Naive thymus-derived CD8-positive, alpha-beta T cell (primary cell): ENCODE measurements at places on chromosomes 12 and 14.

GRCh38 chr12:97545804-97546203, 83.2 kb downstream of the RMST start:
- no peak for DNase-seq

DNA sequence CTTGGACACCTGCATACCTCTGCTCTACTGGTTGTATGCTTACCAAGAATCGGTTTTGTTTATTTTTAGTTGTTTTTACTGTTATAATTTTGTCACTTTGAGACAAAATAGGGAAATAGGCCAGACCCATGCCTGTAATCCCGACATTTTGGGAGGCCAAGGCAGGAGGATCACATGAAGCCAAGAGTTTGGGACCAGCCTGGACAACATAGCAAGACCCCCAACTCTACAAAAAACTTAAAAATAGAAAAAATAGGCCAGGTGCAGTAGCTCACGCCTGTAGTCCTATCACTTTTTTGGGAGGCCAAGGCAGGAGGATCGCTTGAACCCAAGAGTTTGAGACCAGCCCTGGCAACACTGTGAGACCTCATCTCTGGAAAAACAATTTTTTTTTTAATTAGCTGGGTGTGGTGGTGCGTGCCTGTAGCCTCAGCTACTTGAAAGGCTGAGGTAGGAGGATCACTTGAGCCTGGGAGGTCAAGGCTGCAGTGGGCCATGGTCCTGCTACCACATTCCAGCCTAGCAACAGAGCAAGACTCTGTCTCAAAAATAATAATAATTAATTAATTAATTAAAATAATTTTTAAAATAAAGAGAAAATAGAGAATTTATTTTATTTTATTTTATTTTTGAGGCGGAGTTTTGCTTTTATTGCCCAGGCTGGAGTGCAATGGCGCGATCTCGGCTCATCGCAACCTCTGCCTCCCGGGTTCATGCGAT, 1.3 kb upstream of the MRPS35 start:
- no peak for DNase-seq

DNA sequence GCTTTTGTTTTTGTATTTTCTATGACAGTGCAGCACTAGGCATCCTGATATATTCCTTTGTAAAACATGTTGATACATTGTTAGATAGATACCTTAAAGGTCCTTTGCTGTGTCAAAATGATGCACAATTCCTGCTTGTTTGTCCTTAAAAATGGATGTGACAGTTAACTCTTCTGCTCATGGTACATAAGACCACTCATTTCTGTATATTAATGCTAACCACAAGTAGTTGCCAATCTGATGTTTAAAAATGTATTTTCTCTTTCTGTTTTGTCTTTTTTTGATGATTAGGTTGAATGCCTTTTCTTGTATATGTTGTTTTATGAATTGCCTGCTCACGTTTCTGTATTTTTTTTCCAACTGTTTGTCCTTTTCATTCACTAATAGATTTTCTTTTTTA, 35.1 kb downstream of the ATF7IP start:
- DNase-seq: no peak

GRCh38 chr12:99332936-99333591, 314.5 kb upstream of the GARIN6 start:
- DNase-seq: no peak

DNA sequence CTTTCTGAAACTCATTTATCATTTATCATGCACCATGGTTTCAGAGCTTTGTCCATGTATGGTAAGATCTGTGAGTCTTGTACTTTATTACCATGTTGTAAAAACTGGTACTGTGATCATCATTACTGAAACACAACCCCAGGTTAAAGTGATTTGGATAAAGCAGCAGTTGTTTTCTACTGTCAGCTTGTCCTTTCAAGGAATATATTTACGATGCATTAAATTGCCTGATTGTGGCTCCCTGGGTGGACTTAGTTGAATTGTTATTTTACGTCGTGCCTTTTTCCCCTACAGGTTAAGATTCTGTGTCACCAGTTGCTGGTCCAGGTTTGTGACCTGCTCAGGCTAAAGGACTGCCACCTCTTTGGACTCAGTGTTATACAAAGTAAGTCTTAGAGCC, 46.1 kb downstream of the FRMD6 start:
- DNase-seq: no peak

DNA sequence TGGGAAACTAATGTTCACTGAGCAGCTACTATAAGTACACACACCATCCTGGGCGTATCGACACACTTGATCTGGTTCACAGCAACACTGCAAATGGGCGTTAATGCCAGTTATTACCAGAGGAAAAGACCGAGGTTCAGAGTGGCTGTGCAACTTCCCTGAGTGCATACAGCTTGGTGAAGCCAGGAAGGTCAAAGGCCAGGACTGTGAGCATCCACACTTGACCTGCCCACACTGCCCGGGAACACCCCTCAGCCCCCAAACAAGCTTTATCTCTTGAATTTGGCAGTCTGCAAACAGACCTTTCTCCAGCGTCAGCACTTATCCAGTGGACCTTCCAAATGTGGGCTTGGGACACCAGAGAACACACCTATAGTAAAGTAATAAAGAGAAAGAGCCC, 312.6 kb downstream of the BCL11B start:
- DNase-seq: no peak

- DNase-seq: no peak
Measured at GRCh38 chr14:85442996-85443395, 86.9 kb upstream of the FLRT2 start.

DNA sequence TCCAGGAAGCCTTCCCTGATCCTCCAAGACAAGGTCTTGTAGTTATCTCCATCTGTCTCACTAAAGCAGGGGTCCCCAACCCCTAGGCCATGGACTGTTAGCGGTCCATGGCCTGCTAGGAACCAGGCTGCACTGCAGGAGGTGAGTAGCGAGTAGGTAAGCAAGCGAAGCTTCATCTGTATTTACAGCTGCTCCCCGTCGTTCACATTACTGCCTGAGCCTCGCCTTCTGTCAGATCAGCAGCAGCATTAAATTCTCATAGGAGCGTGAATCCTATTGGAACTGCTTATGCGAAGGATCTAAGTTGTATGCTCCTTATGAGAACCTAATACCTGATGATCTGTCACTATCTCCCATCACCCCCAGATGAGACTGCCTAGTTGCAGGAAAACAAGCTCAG, 12.4 kb upstream of the NFYB start:
- DNase-seq: no peak

GRCh38 chr12:64120568-64120967, 101.5 kb downstream of the KICS2 start:
- DNase-seq: no peak

DNA sequence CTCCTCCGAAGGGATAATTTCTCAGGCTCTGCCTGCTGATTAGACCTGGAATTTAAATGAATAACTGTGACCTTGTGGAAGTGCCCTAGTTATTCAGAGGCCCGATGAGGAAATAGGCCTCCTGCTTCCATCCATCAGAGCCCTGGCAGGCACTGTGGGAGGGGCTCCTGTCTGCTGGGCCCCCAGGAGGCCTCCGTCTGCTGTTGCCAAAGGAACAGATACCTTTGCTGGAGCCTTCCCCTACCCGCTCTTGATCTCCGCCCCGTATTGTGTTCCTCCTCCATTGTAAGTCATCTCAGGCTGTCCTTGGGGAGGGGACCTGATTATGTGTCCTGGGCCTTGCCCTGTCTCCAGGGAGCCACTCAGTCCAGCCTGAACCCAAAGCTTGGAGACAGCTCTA, 112.3 kb downstream of the NRXN3 start:
- DNase-seq: no peak

DNA sequence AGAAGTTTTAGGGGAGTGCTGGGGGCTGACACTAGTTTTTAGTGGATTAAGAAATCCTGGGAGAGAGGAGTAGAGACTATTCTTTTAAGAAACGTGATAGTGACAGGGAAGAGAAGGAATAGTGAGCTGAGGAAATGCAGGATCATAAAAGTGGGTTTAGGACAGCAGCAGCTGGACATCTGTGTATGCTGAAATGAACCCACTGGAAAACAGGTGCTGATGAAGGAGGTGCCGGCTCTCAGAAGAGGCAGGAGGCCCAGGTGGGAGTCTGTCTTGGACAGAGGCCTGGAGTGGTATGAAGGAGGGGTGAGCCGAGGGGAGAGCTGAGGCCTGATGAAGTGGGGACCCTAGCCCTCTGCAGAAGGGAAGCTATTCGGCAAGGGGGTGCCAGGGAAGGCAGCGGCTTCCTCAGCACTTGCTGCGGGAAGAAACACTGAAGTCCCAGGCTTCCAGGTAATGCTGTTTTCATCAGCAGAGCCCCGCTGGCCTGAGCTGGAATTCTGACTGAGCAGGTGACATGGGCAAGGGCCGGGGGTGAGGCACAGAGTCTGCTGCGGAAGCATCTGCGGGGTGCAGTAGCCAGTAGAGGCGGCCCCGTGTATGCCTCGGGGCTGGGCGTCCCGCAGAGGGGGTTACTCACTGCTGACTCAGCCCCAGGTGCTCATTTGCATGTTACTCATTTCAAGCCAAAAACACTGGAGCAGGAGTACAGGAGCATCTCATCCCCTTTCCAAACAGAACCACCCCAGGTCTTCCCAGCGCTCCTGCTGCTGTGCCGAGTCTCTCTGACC, 89.7 kb downstream of the TMCC3 start:
- no peak for DNase-seq

GRCh38 chr12:128961957-128962356, 108.7 kb downstream of the GLT1D1 start:
- no peak for DNase-seq

DNA sequence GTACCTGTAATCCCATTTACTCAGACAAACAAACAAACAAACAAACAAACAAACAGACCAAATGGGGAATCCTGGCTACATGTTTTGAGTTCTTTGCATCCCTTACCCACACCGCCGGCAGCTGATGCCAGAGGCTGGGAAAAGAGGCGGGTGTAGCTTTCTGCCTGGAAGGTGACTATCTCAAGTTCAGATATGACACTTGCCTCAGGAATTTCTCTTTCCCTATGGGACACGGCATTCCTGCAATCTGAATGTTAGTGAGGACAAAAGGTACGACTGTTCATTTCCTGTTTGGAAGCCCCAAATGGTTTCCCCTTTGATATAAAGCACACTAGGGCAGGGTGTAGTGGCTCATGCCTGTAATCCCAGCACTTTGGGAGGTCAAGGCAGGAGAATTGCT, 2.9 kb downstream of the MYL2 start:
- no peak for DNase-seq

DNA sequence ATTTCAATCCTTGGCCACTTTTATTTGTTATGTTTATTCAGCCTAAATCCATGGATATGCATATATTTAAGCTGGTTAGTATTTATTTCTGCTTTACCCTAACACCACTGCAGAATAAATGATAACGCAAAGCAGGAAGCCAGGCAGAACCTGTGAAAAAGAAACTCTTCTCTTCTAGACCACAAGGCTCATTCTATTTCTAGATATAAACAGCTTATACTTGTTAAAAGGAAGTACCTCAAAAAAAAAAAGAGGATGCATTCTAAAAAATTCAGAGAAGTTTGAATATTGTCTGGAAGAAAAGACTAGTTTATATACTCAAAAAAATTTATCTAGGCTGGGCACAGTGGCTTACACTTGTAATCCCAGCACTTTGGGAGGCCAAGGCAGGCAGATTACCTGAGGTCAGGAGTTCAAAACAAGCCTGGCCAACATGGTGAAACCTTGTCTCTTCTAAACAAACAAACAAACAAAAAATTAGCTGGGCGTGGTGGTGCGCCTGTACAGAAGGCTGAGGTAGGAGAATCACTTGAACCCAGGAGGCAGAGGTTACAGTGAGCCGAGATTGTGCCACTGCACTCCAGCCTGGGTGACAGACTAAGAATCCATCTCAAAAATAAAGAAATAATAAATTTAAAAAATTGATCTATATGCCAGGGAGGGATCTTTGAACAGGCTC, 55.8 kb downstream of the GALNT4 start:
- DNase-seq: no peak

DNA sequence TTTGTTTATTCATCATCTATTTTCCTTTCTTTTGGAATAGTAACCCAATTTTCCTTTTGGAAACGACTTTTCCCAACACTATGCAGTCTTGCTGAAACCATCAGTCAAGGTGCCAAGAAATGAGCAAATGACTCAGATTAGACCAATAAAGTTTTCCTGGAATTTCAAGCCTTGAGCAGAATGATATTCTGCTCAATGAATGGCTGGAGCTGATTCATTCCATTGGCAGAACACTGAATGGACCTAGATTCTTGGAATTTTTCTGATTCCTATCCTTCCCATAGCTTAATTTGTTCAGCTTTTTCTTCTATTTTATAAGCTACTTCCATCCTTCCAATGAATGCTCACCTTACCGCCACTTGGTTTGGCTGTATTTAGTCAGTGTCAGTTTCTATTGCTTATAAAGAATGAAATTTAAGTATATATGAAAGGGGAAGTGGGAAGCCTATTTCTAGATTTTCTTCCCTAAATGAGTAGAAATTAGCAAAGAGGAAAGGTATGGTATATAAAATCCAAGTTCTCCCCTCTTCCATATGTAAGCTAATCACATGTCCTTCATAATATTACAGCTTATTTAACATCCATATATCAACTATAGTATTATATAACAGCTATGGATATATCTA, 89.0 kb downstream of the C14orf39 start:
- no peak for DNase-seq

DNA sequence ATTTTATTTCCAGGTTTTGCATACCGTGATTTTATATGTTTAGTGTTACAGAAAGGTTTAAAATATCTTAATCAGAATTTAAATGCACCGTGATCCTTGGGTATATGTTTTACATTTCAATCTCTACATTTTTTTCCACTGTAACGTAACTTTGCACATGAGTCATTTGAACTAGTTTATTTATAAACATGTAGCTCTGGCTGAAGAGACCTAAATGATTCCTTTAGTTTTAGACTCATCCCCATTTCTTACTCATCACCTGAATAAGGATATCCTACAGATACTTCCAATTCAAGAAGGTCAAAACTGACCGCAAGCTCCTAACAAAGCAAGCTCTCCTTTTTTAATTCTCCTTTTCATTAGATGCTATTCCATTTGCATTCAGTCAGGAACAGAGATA, 42.7 kb upstream of the SLC6A15 start:
- DNase-seq: no peak
